Nucleus accumbens (tissue), 56 donors: ENCODE measurements at places on chromosomes 1 and 21.

DNA sequence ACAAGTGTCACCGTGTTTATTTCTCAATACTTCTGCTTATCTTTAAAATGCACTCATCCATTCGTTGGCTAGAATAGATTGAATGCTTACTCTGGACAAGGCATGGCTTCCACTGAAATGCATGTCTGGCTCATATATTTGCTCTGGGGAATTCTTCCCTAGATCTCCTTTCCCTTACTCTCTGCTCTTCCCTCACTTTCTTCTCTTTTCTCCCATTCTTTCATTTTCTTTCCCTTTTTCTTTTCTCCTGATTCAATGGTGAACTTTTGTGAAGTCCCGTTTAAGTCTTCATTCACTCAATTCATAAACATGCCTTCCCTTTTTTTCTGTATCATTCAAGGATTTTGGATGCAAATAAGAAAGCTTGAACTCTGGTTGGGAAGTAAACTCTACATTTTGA, 234.5 kb downstream of the DYRK1A start:
- DNase-seq: no peak

GRCh38 chr1:230865062-230865817, 3.1 kb downstream of the C1orf198 start:
- no peak for DNase-seq

DNA sequence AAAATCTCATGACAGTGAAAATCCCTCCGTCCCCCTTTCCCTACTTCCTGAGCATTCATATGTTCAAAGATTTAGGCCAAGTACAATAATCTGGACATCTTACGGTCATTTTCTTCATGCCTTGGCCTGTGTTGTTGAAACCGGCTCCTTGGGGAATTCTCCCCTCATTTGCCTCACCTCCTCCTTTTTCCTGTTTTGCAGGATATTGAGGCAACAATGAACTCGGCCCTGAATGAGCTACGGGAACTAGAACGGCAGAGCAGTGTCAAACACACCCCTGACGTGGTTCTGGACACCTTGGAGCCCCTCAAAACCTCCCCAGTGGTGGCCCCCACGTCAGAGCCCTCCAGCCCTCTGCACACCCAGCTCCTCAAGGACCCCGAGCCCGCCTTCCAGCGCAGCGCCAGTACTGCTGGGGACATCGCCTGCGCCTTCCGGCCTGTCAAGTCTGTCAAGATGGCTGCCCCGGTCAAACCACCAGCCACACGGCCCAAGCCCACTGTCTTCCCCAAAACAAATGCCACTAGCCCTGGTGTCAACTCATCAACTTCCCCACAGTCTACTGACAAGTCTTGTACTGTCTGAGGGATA, 9.3 kb upstream of the IKBKE start:
- DNase-seq: no peak

GRCh38 chr1:99535470-99536164, 110.3 kb upstream of the PALMD start:
- DNase-seq: no peak

GRCh38 chr1:76074321-76075187, at the start of gene ST6GALNAC3:
ST6GALNAC3 (plus strand) TSS chr1:76074746.
- peak; percentile 76 for DNase-seq

DNA sequence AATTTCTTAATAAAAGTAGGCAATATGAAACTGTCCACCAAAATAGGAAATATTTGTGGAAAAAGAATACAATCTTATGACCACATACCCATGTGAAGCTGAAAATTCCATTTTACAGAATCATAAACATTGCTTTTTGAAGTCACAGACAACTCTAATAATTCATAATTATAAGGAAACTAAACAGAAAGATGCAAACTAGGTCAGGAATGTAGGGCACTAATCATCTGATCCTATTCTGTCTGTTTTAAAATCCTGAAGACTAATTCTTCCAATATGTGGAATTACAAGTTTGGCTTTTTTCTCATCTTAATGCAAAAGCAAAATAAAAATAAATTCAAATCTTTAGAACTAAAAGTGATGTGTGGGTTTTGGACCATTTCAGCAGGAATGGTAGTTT, 528.6 kb downstream of the LTN1 start:
- DNase-seq: no peak

GRCh38 chr1:21337454-21337927, 47.2 kb upstream of the ECE1 start:
- no peak for DNase-seq

- DNase-seq: no peak
These were observed 6.0 kb downstream of the TNFRSF14 start for GRCh38 chr1:2561898-2562895.
